ENCODE measurements at places on chromosomes 11 and 22.

- DNase-seq: peak; percentile 50
Observed at GRCh38 chr11:116224154-116224888, 548.5 kb downstream of the BUD13 start.

DNA sequence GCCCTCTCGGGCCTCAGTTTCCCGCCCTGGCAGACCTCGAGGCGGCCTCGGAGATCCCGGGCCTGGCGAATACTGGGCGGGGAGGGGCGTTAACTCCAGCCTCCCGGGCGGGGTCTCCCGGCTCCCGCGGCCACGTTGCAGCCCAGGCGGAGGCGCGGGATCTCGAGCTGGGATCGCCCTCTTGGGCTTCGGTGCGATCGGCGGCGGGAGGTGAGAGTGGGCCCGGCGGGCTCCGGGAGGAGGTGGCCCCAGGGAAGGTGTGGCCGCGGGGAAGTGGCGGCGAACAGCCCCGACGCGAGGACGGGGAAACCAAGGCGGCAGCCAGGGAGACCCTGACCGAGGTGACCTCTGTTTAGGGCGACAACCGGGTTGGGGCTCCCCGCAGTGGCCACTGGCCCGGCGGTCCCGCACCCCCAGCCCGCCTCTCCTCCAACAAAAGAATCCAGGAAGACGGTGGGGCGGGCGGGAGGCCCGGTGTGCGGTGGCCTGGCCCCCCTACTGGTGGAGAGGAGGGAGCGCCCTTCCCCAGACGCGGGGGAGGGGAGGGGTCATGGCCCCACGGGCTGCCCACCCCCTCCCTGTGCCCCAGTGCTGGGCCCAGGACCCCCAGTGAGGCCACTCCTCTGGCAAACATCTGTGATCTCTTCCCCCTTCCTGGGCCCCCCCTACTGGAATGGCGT, at the start of gene PHETA2:
PHETA2 (plus strand) TSS at position 117 of the 680 bp plus-strand sequence. CDS start 3,046 bp downstream, outside the sequence.
- DNase-seq: no peak

DNA sequence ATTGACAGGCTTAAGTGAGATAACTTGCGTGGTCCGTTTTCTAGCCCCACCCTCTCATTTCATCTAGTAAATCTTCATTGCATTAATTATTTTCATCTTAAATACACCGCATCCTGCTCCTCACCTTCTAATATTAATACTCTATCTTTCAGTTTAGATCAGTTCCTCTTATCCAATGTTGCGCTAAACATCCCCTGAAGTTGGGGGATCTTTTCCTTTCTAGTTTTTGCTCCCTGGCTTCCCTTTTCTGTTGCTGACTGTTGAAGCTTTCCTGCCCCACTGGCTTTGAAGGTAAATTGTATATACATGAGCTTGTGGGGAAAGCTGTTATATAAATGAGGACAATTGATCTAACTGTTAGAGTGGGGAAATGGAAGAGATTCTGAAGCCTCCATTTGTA, 7.2 kb downstream of the CAT start:
- DNase-seq: no peak

DNA sequence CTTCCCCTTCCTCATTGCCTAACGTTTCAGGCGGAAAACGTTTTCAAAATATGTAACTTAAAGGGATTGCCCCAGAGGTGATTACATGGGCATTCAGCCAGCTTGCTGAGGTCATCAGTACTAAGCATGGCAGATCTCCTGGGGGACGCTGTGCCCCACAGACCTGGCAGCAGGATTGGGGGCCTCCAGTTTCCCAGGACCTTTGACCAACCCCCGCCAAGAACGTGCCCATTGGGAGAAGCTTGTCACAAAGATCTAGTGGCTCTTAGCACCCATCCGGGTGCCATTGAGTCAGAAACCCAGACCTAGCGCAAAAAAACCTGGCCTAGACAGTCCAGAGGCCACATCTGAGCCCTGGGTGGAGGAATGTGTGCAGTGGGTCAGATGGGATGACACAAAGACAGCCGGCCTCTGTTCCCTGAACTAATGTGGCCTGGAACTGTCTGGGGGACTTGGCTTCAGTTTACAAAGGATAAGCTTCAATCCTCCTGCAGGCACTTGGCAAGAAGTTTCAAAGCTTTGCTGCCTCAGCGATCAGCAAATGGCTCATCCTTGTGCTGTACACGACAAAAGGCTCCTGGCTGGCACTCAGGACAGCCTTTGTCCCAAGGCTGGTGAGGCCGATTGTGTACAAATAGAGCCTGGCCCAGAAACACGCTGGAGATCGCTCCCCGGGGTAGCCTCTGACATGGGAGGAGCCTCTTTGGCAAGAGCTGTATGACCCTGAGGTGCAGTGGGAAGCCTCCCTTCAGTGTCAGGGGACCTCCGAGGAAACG, 9.5 kb downstream of the C1QTNF6 start:
- DNase-seq: no peak

DNA sequence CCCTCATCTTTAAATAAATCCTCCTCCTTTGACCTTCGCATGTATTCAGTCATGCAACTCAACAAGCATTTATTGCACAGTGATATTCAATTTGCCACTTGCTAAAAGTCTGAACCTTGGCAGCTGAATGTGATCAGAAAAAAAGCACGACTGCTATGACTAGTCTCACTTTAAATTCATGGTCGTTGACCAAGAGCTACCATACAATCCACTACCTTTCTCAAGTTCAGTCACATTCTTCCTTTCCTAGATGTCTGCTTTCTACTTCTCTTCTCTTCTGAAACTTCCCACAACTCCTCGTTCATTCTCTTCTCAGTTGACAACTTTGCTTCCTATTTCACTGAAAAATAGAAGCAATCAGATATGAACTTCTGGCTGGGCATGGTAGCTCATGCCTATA, 2.0 kb upstream of the SAA1 start:
- DNase-seq: no peak

- no peak for DNase-seq
Observed at GRCh38 chr22:18022876-18023275, 1.5 kb downstream of the MICAL3 start.

GRCh38 chr11:110833033-110833484, 120.8 kb upstream of the ARHGAP20 start:
- no peak for DNase-seq

All from NCI-H187 (cell line).